ENCODE measurements at places on chromosomes 5 and 9.

GRCh38 chr9:134639994-134640393 is 1.6 kb upstream of the COL5A1 start:
- no peak for DNase-seq

- DNase-seq: no peak
These were observed 4.5 kb downstream of the ANKS6 start for GRCh38 chr9:98791608-98792490.

GRCh38 chr9:129693741-129694140 is 28.3 kb downstream of the PRRX2 start:
- no peak for DNase-seq

- DNase-seq: no peak
These were observed 58.1 kb upstream of the SV2C start for GRCh38 chr5:76025069-76025468.

DNA sequence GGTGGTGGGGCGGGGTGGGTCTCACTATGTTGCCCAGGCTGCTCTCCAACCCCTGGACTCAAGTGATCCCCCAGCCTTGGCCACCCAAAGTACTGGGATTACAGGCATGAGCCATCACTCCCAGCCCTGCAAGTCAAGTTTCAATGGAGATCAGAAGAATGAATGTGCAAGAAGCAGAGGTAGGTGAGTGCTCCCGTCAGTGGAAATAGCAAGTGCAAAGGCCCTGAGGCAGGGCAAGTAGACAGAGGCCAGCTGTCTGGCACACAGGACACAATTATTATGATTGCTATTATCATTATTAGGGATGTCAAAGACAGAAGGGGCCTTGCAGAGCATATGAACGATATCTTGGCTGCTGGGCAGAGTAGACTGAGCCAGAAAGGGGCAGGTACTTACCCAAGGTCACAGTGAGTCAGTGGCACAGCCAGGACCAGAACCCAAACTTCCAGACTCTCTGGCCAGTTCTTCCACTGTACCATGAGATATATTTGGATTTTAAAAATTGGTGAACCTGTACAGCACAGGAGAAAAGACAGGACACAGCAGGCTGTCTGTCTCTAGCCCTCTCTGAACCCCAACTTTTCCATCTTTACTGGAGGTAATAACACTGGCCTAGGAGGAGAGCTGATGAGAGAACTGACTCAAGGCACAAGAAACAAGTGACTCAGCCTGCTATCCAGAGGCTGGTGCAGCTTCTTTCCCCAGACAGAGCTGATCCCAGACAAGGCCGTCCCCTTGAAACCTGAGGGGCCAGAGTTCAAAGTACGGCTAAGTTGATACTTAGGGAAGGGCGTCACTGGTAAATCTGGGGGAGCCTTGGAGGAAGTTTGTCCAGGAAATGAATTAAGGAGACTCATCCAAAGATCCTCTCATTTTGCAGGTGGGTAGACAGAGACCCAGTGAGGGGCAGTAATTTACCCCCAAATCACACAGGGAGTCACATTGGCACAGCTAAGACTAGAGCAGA is 1.4 kb downstream of the HDHD3 start:
- no peak for DNase-seq

DNA sequence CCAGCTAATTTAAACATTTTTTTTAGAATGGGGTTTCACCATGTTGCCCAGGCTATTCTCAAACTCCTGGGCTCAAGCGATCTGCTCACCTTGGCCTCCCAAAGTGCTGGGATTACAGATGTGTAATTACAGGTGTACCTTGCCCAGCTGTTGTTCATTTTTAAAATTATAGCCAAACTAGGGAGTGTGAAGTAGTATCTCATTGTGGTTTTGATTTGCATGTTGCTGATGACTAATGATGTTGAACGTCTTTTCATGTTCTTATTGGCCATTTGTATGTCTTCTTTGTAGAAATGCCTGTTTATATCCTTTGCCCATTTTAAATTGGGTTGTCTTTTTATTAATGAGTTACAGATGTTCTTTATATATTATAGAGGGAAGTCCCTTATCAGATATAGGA is 31.5 kb downstream of the EHMT1 start:
- no peak for DNase-seq

- no peak for DNase-seq
These were observed 485 bp upstream of the HABP4 start for GRCh38 chr9:96449523-96449844.

DNA sequence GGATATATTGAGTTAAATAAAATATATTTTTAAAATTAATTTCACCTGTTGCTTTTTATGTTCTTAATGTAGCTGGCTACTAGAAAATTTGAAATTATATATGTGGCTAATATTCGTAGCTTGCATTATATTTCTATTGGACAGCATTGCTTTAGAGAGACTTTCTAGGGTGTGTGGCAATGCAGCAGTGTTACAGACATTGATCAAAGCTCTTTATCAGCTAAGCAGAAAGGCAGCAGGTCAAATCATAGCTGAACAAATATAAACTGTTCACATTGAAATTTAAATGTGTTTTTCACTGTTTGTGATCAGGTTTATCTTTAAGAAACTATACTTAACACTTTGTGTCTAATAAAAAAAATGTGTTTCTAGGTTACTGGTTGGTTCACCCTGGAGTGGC is 52.6 kb downstream of the ITGA2 start:
- no peak for DNase-seq

DNA sequence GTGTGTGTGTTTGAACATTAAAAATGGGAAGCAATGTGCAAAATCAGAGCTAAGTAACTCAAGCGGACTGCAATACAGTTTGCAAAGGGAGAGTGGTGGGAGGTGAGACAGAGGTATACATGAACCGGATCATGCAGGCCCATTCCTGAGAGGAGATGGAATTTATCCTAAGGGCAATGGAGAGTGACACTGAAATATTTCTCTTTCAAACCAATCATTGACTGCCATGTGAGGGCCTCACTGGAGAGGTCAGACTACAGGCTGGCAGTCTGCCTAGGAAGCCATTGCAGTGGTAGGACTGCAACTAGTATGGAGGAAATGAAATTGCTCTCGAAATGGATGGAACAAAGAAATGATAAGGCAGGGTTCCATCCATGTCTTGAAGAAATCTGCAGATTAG is 34.8 kb downstream of the TNFSF15 start:
- DNase-seq: no peak

- DNase-seq: no peak
These were observed 68.9 kb downstream of the UBE2QL1 start for GRCh38 chr5:6517510-6517909.

DNA sequence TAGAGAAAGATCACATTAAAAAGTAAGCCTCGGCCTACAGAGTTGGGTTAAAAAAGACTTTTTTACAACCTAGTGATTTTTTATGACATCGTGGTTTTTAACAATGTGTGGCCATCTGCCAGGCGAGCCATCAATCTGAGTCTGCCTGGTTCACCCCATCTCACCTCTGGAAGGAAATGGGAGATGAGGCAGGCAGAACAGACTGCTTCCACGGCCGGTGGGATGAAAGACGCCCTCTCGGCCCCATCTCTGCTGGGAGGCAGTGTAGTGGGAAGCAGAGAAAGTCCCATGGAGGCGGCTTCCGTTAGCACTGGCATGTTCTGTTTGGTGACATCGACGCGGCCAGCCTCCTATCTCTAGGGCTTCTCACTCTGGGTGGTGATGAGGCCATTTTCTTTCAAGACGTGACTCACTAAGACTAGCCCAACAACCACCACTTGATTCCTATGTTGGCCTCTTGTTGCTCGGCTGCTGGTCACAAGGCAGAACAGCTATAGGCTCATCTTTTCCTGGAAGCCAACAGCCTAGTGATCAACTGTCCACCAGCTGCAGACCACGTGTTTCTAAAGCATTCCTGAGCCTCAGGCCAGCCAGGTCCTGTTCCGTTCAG is 132.4 kb upstream of the OTULINL start:
- DNase-seq: peak; percentile 91

DNA sequence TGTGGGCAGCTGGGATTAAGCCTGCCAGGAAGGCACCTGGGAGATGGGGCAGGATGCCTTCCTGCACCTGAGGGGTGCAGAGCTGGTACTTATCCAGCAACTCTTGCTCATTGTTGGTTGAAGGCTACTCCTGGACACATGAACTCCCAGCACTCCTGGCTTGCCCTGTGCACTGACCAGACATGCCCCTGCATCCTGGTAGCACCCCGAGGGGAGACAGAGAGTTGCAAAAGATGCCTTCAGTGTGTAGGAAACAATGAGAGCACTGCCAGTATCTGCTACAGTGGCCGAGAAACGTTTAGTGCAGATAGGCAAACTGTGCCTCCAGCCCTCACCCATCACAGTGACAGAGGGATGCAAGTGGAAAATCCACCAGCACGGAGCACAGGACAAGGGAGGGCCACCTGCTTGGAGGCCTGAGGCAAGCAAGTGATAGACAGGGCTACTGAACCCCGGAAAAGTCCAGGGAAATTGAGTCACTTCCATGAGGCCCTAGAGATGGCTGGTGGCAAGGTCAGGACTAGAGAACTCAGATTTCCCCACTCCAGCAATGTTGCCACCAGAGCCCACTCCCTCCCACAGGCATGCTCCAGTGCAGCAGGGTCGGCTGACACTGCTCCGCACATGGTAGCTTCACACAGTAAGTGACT is 171.1 kb downstream of the FSTL4 start:
- no peak for DNase-seq

- no peak for DNase-seq
These were observed 7.3 kb upstream of the RASEF start for GRCh38 chr9:83070261-83070660.

GRCh38 chr5:124627815-124628595 is 118.4 kb downstream of the ZNF608 start:
- no peak for DNase-seq

DNA sequence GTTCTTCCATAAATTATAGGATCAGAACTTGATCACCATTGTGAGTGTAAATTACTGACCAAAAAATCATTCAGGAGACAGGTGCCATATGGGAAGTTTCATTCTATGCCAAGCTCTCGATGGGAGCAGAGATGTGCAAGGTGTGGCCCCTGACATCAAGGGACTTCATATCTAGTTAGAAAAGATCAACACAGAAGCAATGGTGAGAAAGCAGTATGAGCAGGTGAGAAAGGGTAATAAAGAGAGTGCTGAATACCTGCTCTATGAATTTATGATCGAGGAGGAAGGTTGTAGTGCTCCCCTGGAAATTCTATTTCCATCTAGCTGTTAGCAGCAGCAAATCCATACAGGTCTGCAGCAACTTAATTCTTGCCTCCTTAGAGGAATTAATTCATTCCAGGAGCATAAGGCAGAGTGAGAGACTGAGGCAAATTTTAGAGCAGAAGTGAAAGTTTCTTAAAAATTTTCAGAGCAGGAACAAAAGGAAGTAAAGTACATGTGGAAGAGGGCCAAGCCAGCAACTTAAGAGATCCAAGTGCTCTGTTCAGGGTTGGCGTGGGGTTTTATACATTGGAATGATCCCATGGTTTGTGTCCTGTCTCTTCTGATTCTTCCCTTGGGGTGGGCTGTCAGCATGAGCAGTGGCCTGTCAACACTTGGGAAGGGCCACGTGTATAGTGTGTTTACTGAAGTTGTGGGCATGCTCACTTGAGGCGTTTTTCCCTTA is 181.8 kb downstream of the SAXO1 start:
- DNase-seq: no peak

DNA sequence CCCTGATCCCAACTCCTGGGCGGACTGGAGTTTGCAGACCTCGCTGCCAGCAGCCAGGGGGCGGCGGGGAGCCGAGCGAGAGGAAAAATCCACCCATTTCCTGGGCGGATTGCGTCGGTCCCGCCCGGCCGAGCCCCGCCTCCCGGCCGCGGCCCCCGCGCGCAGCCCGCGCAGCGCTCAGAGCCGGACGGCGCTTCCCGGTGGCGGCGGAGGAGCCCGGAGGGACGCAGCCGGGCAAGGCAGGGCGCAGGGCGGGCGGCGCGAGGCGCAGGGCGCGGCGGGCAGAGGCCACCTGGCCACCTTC is at the start of gene OLFM1:
TSS of gene OLFM1 (plus strand) at position 180 of the 304 bp plus-strand sequence. CDS start 322 bp downstream, outside the sequence.
- peak; percentile 63 for DNase-seq

GRCh38 chr9:12439267-12439666 is 253.9 kb upstream of the TYRP1 start:
- DNase-seq: no peak

DNA sequence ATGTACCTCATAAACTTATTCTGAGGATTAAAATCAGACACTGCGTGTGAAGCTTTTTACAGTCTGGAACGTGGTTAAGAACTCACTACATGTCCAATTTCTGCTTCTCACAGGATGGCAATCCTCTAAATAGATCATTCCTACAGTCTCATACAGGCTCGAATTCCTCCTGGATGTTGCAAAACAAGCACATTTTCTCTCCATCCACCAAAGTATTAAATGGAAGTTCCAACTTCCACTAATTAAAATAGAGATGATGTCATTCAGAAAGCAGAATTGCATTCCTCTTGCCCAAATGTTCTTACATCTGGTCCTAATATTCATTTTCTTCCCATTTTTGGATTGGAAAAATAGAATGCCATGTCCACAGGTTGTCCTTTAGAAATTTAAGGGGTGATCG is 145.5 kb upstream of the PCA3 start:
- DNase-seq: no peak

DNA sequence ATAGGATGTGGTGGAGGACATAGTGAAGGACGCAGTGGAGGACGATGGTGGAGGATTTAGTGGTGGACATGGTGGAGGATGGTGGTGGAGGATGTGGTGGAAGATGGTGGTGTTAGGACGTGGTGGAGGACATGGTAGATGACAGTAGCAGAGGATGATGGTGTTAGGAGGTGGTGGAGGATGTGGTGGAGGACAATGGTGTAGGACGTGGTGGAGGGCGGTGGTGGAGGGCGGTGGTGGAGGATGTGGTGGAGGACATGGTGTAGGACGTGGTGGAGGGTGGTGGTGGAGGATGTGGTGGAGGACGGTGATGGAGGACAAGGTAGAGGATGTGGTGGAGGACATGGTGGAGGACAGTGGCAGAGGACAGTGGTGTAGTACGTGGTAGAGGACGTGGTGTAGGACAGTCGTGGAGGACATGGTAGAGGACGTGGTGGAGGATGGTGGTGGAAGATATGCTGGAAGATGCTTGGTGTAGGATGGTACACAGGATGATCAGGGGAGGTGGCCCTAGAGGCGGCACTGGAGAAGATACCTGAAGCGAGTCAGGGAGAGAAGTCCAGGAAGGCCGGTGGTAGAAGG is 68.7 kb downstream of the S1PR3 start:
- no peak for DNase-seq

- no peak for DNase-seq
These were observed 40.7 kb upstream of the CTXN3 start for GRCh38 chr5:127608077-127608660.

DNA sequence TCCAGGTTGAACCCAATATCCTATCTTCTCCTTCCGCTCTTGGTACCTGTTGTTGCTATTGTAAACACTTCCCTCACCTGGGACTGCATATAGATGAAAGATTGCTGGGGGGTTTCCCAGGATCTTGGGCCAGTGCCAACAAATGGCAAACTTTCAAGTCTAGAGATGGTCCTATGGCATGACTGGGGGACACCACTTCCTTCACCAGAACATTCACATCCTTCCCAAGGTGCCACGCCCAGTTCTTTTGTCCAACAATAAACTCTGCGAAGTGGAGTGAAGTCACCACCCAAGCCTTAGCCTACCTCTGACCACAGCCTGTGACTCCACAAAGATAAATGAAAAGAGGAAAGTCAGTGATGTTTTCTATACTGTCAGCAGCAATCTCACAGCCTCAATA is 34.4 kb downstream of the DOCK8 start:
- DNase-seq: no peak
